ENCODE measurements at places on chromosomes 1 and 21.

DNA sequence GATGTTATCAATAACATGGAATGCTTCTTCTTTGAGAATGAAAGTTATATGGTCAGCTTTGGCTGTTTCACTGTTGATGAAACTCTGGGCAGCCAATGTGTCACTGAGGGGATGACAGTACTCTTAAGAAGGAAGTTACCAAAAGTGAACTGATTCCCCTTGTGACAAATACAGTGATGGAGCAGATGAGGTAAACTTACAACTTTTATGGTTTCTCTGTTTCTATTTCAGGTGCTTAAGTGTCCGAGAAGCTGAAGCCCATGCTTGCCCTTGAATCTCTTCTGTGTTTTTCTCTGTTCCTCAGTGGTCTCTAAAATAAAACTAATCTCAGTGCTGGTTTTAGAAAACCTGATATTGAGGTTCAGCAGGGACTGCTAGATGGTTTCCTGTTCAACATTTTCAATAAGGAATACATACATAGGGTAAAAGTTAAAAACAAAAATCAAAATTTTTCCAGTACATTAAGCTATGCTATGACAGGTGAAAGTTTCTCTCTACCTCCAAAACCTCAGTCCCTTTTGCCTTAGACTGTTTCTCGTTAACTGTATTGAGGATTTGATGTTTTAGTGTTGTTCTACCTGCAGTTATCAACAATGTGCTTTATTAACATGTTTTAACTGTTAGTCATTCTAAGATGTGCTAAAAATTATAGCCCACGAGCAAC, 454.4 kb upstream of the ADGRL4 start:
- DNase-seq = no peak

GRCh38 chr1:236287757-236288619, 6.2 kb upstream of the ERO1B start:
- no peak for DNase-seq

DNA sequence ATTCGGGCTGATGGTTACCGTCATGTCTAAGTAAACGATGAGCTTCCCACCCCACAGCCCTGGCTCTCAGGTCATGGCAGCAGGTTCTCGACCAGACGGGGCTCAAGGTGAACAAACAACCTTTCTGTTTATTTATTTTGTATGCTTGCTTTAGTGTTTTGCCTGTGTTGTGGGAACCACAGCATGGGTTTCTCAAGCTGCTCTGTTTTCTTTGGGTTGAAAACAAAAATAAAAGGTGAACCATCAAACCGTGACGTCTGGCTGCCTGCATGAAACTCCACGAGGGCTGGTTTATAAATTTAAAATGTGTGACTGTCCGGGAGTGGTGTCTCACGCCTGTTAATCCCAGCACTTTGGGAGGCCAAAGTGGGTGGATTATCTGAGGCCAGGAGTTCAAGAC, 28.0 kb downstream of the TMEM51 start:
- no peak for DNase-seq

DNA sequence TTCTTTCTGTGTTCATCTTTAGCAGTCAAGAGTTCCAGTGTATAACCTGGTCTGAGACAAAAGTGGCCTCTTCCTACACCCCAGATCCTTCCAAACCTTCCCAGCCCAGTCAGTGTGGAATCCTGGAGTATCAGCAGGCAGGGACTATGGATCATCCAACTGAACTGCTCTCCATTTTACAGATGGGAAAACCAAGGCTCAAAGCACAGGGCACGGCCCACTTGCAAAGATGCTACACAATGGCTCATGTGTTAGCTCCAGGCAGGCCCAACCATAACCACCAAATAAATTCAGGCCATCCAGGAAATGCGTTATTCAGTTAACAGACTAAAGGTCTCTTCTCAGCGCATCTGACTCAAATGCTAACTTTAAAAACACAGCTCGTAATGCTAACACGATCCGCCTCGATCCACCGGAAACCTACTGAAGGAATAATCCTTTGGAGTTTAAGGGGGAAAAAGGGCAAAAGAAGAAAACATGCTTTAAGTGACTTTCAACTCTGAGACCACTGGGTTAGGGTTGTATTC, 7.1 kb downstream of the GLIS1 start:
- no peak for DNase-seq

DNA sequence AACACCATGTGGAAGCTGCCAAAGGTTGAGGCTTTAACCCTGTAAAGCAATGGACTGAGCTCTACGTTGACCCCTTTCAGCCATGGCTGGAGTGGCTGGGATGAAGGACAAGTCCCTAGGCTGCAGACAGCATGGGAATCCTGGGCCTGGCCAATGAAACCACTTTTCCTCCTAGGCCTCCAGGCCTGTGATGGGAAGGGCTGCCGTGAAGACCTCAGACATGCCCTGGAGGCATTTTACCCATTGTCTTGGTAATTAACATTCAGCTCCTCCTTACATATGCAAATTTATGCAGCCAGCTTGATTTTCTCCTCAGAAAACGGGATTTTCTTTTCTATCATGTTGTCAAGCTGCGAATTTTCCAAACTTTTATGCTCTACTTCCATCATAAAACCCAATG, 214.5 kb downstream of the RGS7 start:
- DNase-seq = no peak

DNA sequence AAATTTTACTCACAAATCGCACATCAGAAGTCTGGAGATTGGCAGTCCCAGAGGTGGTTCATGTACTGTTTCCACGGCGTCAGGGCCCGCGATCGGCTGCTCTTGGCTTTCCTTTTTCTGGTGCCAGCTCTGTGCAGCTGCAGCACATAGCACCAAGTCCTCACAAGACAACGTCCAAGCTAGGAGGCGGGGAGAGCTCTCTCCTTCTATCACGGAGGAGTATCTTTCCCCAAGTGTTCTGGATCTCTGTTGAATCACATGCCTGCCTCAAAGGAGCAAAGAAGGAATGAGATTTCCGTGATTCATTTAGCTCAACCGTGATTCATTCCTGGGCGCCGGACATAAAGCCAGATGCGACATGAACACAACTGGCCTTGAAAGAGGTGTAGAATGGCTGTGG, 25.5 kb downstream of the MT1HL1 start:
- no peak for DNase-seq

GRCh38 chr1:56446531-56447098, 132.7 kb downstream of the PLPP3 start:
- no peak for DNase-seq
